Globus pallidus (tissue), 1 donor: ENCODE measurements at places on chromosomes 7 and 10.
A peak's percentile ranks its signal among the peaks of the same experiment; 100 is the strongest.

- DNase-seq: no peak
Observed at GRCh38 chr10:30070001-30070685, 10.8 kb upstream of the JCAD start.

- no peak for DNase-seq
Observed at GRCh38 chr7:140594131-140594691, 46.4 kb downstream of the DENND2A start.

DNA sequence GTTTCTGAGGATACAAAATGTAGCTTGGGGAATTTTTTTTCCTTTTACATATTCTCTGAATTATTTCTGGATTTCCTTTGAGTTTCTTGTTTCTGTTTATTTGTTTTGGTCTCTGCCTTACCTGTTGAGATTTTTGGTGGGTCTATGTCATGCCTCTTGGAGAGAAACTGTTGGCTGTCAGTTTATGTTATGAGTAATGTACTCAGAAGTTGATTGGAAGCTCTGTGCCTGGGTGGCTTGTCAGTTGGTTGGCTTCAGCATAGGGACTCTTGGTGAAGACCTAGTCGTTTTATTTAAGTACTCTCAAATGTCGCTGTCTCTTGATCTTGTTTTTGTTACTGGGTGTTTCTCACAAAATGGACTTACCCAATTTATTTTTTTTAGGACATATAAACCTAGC is 132.4 kb downstream of the CDK14 start:
- DNase-seq: no peak

- no peak for DNase-seq
Observed at GRCh38 chr10:21398563-21399231, 126.8 kb downstream of the SKIDA1 start.

DNA sequence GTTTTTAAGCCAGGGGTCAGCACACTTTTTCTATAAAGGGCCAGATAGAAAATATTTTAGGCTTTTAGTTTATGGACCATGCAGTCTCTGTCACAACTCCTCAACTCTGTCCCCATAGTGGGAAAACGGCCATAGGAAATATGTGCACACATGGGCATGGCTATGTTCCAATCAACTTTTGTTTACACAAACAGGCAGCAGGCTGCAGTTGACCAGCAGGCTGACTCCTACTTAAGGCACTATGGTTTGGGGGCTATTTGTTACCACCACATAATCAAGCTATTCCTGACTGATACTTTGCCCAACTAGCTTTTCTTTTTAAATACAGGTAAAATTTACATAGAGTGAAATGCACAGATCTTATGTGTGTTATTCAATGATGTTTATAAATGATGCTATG is 362.4 kb downstream of the LRMDA start:
- DNase-seq: no peak

DNA sequence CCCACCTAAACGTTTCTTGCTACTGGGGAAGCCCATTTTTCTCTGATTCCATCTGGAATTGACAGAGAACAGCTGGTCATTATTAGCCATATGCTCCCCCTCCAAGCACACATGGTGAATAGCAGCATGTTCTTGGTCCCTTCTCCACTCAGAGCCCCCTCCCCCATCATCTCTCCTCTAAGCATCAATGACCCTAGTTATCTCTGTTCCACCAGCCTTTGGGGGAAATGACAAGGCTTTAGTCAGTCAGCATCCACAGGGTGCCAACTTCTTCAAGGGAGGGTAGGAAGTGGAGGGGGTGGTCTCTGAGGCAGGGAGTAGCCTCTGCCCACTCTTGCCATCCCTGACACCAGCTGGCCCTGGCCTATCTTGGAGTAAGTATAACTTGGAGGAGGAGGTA is 163.1 kb downstream of the UBE2H start:
- DNase-seq: no peak

DNA sequence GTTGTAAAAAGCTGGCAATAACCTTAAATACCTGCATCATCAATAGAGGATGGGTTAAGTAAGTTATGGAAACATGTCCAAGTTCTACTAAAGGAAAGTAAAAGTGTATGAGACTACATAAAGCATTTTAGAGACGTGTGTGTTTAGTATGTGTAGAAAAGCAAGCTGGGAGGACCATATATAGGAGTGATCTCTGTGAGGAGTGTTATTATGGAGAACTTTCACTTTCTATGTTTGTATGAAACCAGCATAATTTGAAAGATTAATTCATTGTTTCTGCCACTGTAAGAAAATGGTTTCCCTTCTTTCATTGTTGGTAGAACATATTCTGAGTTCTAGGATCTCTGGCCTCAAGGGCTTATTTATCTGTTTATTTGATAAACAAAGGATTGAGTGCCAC is 19.2 kb upstream of the PDLIM1 start:
- DNase-seq: no peak

DNA sequence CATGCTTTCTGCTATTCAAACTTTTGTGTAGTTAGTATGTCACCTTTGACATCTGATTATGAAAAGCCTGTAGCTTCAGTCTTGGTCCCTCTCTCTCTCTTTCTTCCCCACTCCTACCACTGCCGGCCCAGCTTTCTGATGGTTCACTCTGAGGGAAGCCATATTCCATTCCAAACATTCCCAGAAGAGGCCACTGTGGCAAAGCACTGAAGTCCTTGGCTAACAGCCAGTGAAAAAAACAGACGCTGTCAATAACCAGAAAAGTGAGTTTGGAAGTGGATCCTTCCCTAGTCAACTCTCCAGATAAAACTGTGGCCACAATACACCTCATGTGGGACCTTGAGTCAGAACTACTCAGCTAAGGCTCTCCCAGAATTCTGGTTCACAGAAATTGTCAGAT is 950.7 kb upstream of the PHF14 start:
- DNase-seq: peak; percentile 69

- no peak for DNase-seq
Observed at GRCh38 chr7:85184599-85185423, 2.0 kb downstream of the SEMA3D start.

DNA sequence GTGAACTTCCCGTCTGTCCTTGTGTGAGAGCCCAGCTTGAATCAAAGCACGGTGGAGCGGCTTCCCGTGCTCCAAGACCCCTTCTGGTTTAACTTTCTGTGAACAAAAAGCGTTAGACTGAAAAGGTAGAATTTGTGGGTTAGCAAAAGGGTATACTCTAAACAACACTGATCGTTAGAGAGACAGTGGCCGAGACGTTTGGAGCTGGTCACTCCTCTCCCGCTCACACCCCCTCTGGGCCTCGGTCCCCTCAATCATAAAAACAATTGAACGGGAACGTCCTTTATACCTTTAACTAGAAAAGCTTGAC is 502 bp downstream of the PRKRIP1 start:
- no peak for DNase-seq

DNA sequence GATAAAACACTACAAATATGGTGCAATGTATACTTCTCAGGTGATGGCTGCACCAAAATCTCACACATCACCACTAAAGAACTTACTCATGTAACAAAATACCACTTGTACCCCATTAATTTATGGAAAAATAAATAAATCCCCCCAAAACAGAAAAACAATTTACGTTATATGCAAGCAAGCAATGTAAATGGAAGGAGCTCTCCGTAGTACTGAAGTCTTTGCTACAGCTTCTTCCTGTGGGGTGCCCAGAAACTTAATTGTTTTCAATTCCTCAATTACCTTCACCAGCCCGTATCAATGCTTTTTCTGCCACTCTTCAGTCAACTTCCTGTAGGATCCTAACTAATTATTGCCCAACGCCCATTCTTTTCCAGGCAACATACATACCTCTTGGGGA is 138.1 kb downstream of the RELN start:
- DNase-seq: no peak

- DNase-seq: no peak
Observed at GRCh38 chr7:77903597-77903996, 105.0 kb downstream of the PHTF2 start.

- no peak for DNase-seq
Observed at GRCh38 chr10:80158126-80158525, 25.6 kb downstream of the PLAC9 start.

DNA sequence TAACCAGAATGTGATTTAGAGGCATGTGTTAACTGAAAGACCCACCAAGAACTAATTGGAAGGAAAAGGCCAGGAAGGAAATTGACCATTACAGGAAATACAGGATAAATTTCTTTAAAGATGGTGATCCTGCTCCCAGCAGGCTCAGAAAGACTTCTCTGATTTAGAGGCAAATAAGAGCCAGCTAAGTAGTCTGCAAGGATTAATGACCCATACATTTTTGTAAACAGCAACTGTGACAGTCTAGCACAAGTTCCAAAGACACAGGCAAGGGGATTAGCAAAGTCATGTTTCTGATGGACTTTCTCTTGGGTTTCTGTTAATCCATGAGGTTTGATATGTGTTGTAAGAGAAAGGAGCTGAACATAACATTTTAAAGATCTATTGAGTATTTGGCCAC is 425.0 kb downstream of the HTR7 start:
- no peak for DNase-seq

- no peak for DNase-seq
Observed at GRCh38 chr7:42338916-42339540, 102.0 kb upstream of the GLI3 start.

GRCh38 chr7:85000735-85001350 is 186.0 kb downstream of the SEMA3D start:
- no peak for DNase-seq
